H54 (cell line): ENCODE measurements at places on chromosomes 2 and 18.

- peak; percentile 47 for DNase-seq
Measured at GRCh38 chr2:174699993-174700766, 64.1 kb downstream of the CHRNA1 start.

GRCh38 chr2:238942726-238943300 lies 94.9 kb downstream of the TWIST2 start:
- DNase-seq: no peak

DNA sequence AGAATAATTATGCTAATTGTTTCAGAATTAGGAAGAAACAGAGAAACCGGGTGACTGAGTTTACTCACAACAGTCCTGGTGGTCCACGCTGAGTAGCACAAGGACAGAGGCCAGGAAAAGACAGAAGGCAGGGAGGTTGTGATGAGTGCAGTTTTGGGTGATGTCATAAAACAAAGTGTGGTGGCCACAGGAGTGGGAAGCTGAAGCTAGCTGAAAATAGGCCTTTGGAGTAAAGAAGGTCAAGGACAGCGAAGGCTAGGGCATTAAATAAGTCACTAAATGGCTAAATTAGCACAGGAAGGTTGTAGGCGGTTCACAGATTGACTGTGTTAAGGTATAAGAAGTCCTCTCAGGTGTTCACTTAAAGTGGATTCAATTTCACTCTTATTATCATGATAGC lies 120.9 kb upstream of the TTN start:
- no peak for DNase-seq

DNA sequence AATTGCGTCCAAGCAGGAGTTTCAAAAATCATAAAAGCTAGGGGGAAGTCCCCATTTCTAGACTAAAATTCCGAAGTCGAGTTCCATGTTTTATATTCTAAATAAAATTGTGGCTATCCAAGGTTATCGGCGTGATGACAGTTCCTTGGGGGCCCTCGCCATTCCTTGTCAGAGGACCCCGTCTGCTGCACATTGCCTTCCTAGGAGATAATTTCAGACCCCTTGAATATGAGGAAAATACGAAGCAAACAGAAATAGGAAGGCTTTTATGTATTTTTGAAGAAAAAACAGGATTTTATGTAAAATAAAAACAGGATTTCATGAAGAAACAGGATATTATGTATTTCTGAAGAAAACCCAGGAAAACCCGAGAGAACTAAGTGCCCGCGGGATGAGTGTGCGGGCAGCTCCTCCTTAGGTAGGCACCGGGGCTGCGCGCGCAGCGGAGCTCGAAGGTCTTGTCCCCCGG lies 465 bp upstream of the PLEKHA3 start:
- no peak for DNase-seq

- DNase-seq: no peak
Measured at GRCh38 chr2:233811087-233811486, 33.0 kb downstream of the MROH2A start.

DNA sequence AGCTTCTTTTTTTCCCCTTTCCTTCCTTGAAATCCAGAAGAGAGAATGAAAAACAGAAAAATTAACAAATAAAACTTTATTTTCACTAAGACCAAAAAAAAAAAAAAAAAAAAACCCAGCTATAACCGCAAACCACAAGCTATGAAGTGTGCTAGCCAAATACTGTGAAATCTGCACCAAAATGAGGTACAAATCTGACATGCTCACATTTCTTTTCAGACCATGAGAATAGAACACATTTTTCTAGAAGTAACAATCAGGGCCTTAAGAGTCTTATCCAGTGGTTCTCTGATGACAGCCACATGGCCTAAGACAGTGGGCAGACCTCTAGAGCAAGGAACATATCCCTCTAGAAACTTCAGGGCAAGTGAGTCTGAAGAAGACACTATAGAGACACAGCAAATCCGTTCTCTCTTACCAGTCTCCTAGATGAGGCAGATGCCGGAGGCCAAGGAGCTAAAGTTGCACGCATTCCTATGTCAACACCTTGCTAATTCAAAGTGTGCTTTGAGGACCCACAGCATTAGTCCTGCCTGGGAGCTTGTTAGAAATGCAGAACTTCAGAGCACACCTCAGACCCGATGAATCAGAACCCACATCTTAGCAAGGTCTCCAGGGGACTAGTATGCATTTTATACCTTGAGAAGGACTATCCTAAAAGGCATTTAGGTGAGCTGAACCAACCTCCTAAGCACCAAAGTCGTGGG lies 317.1 kb downstream of the MYCN start:
- no peak for DNase-seq

- no peak for DNase-seq
Measured at GRCh38 chr2:170969872-170970496, 40.9 kb downstream of the GORASP2 start.

- DNase-seq: no peak
Measured at GRCh38 chr2:58039170-58039611, 7.4 kb upstream of the VRK2 start.

DNA sequence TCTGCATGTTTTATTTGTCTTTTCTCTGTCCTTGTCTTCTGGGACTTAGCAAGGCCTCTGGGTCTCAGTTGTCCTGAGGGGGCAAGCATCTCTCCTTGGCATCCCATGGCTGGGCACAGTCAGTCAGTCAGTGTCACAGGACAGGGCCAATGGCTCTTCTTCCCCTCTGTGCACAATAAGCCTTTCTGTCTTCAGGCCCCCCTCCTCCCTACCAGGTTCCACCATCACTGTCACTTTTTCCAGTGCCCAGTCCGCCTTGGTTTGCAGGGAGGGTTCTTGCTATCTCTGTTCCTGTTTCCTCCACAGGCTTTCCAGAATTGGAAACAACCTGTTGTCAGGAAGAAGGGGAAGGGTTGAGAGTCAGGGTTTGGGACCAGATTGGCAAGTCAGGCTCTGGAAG lies 1.7 kb upstream of the VAMP5 start:
- DNase-seq: no peak

DNA sequence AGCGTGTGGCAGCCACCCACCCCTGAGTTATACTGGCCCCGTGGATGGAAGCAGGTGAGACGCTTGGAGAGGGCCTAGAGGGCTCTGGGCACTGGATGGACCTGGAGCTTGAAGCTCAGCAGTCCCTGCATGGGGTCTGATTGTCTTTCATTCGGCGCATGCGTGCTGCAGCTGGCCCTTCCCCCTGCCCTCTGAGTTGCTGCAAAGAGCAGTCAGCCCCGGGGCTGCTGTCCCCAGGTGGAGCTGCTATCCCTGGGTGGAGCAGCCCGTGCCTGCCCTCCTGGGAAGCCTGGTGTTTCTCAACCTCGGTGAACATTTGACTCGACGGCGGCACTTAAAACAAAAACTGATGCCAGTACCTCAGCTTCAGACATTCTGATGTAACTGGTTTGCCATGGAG lies 29.6 kb downstream of the IGFBP5 start:
- no peak for DNase-seq

DNA sequence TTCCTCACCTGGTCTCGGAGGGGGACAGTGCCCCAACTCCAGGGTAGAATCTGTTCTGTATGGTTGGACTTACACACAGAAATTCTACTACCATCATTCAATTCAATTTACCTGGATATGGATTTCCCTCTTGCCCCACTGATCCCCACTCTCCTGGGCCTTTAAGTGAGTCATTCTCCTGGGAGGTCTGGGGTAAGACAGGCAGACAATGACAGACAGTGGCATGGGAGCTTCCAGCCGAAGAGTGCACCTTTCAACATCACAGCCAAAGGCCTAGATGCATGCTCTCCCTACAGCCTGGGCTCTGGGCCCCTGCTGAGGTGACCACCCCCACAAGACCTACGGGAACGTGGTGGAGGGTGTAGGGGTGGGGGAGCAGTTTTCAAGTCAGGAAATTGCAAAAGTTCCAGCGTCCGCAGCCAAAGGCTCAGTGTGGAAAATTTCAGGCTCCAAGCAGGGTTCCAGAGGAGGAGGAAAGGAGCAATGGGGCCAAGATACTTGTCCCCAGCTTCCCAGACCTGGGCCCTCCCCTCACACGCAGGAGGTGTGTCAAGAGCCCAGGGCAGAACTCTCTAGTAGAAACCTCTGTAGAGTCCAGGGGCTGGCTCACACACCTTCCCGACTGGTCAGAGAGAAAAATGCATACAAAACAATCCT lies 296.4 kb downstream of the CYP26B1 start:
- DNase-seq: no peak

DNA sequence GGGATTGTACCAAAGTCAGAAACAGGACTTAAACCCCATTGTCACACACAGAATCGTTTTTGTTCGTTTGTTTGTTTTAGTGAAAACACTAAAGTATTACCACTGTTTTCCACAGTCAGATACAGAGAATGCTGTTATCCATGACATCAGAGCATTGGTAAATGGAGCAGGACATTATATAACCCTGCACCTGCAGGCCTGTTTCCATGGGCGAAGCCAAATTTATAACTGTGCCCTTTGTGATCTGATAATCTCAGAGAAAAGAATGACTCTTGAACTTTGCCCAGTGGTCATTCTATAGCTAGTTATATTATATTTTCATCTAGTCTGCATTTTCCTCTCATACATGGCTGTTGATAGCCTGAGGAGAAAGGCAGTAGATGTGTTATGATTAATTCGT lies 217.6 kb downstream of the TMEM182 start:
- DNase-seq: no peak

DNA sequence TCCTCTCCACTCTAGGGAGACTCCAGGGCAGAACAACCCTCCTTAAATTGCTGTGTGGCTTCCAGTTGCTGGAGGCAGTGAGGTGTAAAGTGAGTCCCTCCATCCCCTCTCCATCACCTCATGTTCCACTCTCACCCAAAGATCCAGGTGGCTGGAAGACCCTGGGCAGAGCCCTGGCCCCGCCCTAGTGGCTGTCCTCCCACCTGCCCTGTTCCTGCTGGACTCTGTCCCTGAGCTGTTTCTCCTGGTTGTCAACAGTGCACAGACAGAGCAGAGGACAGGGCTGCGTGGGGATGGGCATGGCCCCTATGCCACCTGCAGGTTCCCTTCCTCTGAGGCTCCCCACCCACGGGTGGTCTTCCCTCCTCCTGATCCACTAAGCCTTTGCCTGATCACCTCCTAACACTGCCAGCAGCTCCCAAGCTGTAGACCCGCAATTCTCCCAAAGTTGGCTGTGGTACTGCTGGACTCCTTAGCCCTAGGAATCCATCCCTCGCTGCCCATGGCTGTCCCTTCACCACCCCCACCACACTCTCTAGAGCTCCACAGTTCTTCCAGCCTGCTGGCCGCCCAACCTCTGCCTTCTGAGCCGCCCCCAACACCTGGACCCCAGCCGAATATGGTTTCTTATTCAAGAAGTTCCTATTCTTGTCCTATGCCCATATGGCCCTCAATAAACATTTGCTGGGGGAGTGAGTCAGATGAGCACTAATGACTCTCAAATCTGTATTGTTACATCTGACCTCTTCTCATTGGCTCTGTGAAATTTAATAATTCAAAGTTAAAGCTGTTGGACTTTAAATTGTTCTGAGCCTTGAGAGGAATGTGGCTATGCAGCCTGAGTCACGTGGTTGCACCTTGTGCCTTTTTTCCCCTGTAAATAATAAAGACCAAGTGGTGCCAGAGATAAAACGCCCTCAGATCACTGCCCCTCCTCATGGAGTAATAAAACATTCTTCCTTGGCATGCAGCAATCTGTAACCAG lies 260.0 kb upstream of the HS6ST1 start:
- DNase-seq: no peak

DNA sequence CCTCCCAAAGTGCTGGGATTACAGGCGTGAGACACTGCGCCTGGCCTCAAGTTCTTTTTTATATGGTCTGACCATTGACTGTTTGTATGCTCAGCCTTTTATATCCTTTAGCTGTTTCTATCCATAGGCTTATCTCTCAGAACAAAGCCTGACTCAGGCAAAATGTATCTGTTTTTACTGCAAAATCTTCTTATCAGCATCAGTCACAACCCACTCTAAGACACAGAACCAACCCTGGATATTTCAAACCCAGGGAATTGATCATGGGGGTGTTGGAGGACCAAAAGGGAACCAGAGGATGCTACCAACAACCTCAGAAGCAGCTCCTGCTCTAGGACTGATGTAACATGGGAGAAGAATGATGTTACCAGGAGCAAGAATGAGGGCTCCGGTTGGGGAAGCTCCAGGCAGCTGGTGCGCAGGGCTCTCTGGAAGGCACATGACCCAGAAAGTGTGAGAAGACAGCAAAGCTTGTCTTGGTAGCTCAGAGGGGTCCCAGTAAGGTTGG lies 75.3 kb upstream of the NCK2 start:
- no peak for DNase-seq

GRCh38 chr2:168635065-168635577 lies 167.3 kb upstream of the NOSTRIN start:
- DNase-seq: no peak

GRCh38 chr18:9366126-9366714 lies 31.6 kb downstream of the TWSG1 start:
- no peak for DNase-seq

GRCh38 chr2:128195435-128195984 lies 104.5 kb downstream of the UGGT1 start:
- no peak for DNase-seq
